ENCODE measurements at places on chromosomes 6 and 20.

GRCh38 chr6:167781868-167782267, 44.8 kb upstream of the AFDN start:
- DNase-seq = no peak

DNA sequence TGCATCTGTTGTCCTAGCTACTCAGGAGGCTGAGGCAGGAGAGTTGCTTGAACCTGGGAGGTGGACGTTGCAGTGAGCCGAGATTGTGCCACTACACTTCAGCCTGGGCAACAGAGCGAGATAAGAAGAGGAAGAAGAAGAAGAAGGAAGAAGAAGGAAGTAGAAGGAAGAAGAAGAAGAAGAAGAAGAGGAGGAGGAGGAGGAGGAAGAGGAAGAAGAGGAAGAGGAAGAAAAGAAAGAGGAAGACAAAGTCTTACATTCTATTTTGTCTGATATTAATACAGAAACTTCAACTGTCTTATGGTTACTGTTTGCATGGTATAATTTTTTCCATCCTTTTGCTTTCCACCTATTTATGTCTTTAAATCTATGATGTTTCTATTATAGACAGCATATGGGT, 7.2 kb upstream of the NELFCD start:
- DNase-seq = no peak

GRCh38 chr20:51335329-51335841, 207.1 kb downstream of the NFATC2 start:
- no peak for DNase-seq

DNA sequence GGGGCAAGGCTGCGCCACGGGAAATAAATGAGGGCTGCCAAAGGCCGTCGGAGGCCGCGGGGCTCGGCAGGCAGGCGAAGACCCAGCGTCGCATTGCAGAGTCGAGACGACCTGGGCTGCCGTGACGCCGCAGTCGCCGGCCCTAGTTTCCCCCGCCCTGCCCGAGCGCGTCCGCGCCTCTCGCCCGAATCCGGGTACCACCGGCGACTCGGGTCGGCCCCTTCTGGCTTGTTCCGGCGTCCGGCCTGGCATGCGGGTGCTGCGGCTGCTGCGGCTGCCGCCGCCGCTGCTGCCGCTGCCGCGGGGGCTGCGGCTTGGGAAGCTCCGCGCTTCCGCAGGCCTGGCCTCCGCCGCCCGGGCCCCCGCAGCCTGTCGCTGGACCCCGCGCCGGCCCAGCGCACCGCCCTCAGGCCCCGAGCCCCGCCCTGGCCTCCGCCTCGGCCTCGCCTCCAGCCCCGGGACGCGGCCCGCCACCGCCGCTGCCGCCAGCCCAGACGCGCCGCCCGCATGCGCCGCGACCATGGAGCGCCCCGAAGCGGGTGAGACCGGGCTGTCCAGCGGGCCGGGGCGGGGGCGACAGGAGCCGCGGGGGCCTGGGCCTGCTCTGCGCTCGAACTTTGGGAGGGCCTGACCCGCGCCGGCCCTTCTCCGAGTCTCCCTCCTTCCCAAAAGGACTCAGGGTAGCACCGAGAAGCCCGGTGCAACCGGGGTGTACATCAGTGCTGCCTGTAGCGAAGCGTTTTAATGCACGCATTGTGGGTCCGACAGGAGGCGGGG, at the start of gene AKAP7:
Gene AKAP7 (plus strand): TSS at position 224 of the 777 bp plus-strand sequence. CDS start 297 bp downstream, at position 521.
- peak; percentile 60 for DNase-seq

DNA sequence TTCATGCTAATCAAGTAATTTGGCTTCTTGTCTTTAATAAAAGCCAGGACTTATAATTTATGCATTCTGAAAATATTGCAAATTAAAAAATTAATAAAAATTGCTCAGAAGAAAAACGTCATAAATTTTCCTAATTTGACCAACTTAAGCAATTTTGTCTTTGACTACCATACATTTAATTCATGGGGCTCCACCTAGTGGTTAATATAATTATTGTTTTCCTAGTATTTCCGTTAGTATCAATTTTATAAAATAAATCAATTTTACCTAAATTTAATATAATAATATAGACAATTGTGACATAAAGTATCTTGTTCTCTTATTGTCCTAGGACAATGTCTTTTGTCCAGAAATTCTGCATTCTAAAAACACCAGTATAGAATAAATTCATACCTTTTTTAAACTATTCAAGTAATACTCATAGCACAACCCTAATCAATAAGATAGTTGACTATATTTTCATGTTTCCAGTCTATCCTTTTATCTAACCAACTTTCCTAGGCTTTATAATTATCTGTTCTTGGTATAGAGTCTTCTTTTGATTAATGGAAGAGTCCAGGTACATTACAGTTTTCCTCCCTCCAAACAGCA, 319.9 kb downstream of the TRDN start:
- no peak for DNase-seq

GRCh38 chr6:36285187-36285671, 15.4 kb downstream of the PNPLA1 start:
- DNase-seq = no peak

GRCh38 chr6:36133912-36134311, 3.6 kb downstream of the MAPK13 start:
- no peak for DNase-seq

GRCh38 chr6:390914-391558, 516 bp upstream of the IRF4 start:
- DNase-seq = peak; percentile 48

GRCh38 chr6:140915103-140915502, 1217.6 kb upstream of the GJE1 start:
- DNase-seq = no peak

GRCh38 chr20:50336661-50337060, 146.0 kb downstream of the CEBPB start:
- no peak for DNase-seq

DNA sequence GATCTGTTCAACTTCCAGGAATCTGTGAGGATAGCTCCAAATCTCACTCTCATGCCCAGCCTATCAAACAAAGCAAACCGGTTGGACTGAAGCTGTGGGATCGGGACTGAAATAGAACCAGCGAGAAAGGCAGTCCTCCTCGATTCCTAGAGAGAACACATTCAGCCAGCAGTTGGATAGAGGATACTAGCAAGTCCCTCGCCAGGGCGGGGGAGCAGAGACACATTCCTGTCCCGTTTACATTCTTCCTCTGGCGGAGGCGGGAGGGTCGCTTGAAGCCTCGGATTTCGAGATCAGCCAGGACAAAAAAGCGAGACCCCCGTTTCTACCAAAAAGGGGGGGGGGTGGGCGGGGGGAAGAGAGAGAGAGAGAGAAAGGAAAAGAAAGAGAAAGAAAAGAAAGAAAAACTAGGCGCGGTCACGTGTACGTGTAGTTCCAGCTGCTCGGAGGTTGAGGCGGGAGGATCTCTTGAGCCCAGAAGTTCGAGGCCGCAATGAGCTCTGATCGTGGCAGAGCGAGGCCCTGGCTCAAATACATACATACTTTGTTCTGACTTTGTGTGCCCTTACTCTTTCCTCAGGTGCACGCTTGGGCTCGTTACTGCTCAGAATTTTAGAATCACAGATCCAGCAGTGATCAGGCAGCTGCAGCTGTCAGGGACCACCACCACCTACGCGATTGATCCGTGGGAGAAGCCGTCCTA, 19.5 kb downstream of the ZNF311 start:
- DNase-seq = no peak

GRCh38 chr6:1094306-1094705, 217.6 kb upstream of the FOXQ1 start:
- no peak for DNase-seq

GRCh38 chr6:28979679-28980078, 25.4 kb downstream of the ZNF311 start:
- no peak for DNase-seq

- DNase-seq = no peak
Observed at GRCh38 chr6:143098054-143098671, 37.5 kb downstream of the AIG1 start.

Data from activated naive CD4-positive, alpha-beta T cell treated with anti-CD3 and anti-CD28 coated beads, Interleukin-2, amount 50 U/mL, for 16 hours (primary cell).